ENCODE measurements at places on chromosomes 2 and 18. TPM values are rescaled to one million over a fixed set of nuclear protein-coding genes. Genes with fewer than 3 reads are reported as not detected.

Gene IL36A
- not detected for total RNA-seq

Gene ABHD3
- 4.0 TPM for total RNA-seq

Gene C2orf80
- not detected for total RNA-seq

Gene ITPRIPL1
- total RNA-seq: 0.83 TPM

Gene SLC19A3
- total RNA-seq: 0.38 TPM

Gene PTRHD1
- total RNA-seq: 23.2 TPM

Gene RBFA
- total RNA-seq: 24.4 TPM

Gene RNF125
- total RNA-seq: 1.5 TPM

Gene GPR45
- not detected for total RNA-seq

Gene DNAJC5G
- total RNA-seq: 1.6 TPM

Gene DIPK1C
- 5.9 TPM for total RNA-seq

Gene SLC9A4
- total RNA-seq: not detected

Gene NFU1
- 90.3 TPM for total RNA-seq

Gene KRTCAP3
- total RNA-seq: not detected

Gene SNRPD1
- total RNA-seq: 24.0 TPM

Gene PROKR1
- 0.08 TPM for total RNA-seq

Gene NCKAP1
- total RNA-seq: 153 TPM

Gene RBM44
- 0.81 TPM for total RNA-seq

Gene RUFY4
- total RNA-seq: not detected

Measured in cardiac septum (tissue), 1 donor.